Activated naive CD8-positive, alpha-beta T cell treated with anti-CD3 and anti-CD28 coated beads, Interleukin-2, amount 10 ng/mL, durations not matched to agents 7 days and 5 days (primary cell): ENCODE measurements at places on chromosomes 5 and 9. TPM values are rescaled to one million over a fixed set of nuclear protein-coding genes. Genes with fewer than 3 reads are reported as not detected.

The LYRM7 gene
- total RNA-seq, result 18.2 TPM

DNA sequence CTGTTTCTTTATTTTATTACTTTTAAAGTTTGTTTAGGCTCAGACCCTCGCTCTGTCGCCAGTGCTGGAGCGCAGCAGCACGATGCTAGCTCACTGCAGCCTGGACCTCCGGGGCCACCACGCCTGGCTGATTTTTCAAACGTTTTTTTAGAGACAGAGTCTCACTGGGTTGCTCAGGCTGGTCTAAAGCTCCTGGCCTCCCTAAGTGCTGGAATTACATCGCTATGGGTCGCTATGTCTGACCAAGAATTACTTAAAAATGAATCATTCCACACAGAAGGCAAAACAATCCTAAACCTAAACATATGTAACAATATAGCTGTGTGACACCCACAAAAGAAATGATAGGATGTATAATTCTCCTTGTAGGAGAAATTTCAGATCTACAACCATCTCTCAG, 86.9 kb upstream of the SIMC1 start:
- H3K27me3 ChIP-seq, result peaks cover 26% of the 10 kb centered on the region
- no peak for DNase-seq
- no peak overlapping the region for H3K27ac ChIP-seq

DNA sequence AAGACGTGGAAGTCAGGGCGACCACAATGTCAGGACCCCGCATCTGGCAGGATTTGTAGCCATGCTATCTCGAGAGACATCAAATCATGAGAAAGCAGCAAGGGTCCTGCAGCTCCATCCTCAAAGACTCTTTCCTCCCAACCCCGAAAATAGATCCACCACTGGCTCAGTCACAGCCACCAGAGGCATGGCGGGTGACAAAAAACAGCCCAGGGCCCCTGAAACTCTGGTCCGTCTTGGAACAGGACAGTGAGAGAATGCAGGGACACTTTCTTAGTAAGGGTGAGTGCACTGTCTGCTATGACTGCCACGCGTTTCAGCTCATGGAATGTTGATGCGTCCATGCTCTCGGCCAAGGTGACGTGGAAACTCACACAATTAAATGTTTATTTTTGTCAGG, 220.9 kb downstream of the IRX2 start:
- no peaks in the 10 kb centered on the region for H3K27me3 ChIP-seq
- DNase-seq, result no peak
- H3K36me3 ChIP-seq, result no peaks in the 10 kb centered on the region
- H3K4me1 ChIP-seq, result no peaks in the 10 kb centered on the region
- H3K4me3 ChIP-seq, result no peak overlapping the region
- no peak overlapping the region for H3K27ac ChIP-seq

The ADAMTSL2 gene
- total RNA-seq, result 0.20 TPM

GRCh38 chr9:137095664-137096517, 9.1 kb downstream of the MAN1B1 start:
- H3K27ac ChIP-seq, result peak overlapping the region; percentile 96
- no peaks in the 10 kb centered on the region for H3K27me3 ChIP-seq
- peaks cover 27% of the 10 kb centered on the region for H3K36me3 ChIP-seq
- peak overlapping the region; percentile 85 for H3K4me3 ChIP-seq

DNA sequence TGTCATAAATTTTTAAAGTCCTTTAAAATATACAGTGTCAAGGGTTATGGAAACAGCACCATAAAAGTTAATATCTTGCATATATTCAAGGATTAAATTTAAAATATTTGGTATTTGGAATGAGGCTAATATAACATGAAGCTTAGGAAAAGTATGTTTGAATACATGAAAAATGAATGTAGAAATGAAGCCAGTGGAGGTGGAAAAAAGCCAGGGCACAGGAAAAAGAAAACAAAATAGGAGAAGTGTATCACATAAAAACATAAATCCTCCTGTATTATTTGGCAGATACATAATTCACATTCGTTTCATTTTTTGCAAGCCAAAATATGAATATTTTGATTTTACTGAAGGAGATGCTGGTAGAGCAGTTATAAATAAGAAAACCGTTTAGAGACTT, 587.0 kb upstream of the ZNF608 start:
- no peaks in the 10 kb centered on the region for H3K36me3 ChIP-seq
- H3K4me3 ChIP-seq, result no peak overlapping the region
- H3K27me3 ChIP-seq, result no peaks in the 10 kb centered on the region
- no peaks in the 10 kb centered on the region for H3K4me1 ChIP-seq
- H3K27ac ChIP-seq, result no peak overlapping the region

DNA sequence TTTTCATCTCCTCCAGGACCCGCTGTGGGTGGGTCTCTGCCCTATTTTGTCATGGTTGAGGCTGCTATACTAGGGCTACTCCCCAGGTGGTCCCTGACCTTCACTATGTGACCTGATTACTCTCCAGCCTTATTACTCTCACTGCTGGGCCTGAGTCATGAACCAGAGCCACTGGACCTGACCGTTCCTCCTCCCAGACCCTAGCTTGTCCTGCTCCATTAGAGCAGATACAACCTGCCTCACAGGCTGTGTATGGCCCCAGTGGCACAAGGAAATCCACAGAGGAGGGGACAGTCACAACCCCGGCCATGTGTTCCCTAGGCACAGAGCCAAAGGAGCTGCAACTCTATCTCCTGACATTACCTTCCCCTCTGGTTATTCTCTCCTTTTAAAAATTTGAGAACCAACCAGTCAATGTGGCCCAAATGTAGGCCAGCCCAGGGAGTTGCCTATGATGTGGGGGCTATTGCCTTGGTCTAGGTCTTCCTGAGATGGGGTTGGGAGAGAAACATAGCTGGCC, 96.0 kb upstream of the FSTL4 start:
- H3K4me1 ChIP-seq, result no peaks in the 10 kb centered on the region
- H3K4me3 ChIP-seq, result no peak overlapping the region
- H3K36me3 ChIP-seq, result no peaks in the 10 kb centered on the region
- no peaks in the 10 kb centered on the region for H3K27me3 ChIP-seq

GRCh38 chr5:111772456-111773122, 15.6 kb upstream of the NREP start:
- no peaks in the 10 kb centered on the region for H3K36me3 ChIP-seq
- peaks cover 3% of the 10 kb centered on the region for H3K4me1 ChIP-seq
- H3K27ac ChIP-seq, result no peak overlapping the region
- no peak for DNase-seq
- peaks cover 10% of the 10 kb centered on the region for H3K27me3 ChIP-seq
- H3K4me3 ChIP-seq, result no peak overlapping the region

GRCh38 chr5:80707645-80708044, 52.9 kb upstream of the DHFR start:
- H3K27me3 ChIP-seq, result no peaks in the 10 kb centered on the region
- peaks cover 28% of the 10 kb centered on the region for H3K4me1 ChIP-seq
- no peak overlapping the region for H3K4me3 ChIP-seq
- DNase-seq, result no peak

The ADGRD2 gene
- total RNA-seq, result not detected

The GRIN1 gene
- total RNA-seq, result not detected

DNA sequence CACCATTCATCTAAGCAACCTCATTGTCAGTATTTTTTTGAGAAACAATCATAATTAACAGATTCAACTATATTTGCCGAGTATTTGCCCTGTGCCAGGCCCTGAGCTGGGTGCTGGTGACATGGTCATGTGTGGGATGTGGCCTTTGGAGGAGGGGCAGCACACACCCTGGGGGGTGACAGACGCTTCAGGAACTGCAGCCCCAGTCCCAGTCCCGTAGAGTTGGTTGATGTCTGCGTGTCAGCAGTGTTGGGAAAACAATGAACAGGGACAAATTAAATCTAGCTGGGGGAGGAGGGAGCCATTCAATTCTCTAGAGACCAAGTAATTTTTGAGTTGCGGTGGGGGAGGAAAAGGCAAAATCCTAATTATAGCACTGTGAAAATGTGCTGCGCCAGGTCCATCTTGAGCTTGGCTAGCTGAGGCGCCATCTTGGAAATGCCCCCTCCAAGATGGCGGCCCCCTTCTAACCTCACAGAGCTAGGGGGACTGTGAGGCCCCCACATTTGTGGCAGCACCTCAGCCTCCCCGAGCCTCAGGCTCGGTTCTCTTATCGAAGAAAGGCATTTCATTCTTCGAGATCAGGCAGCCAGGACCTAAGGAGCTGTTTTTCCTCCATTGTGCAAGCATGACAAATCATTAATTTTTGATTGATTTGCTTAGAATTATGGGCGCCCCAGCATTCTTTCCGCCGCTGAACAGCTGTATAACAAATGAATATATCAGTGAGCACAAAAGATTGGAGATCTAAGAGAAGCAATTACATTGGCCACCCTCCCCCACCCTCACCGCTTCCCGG, 87.8 kb downstream of the ZNF618 start:
- no peaks in the 10 kb centered on the region for H3K36me3 ChIP-seq
- H3K4me3 ChIP-seq, result no peak overlapping the region
- no peaks in the 10 kb centered on the region for H3K27me3 ChIP-seq
- no peak overlapping the region for H3K27ac ChIP-seq
- no peaks in the 10 kb centered on the region for H3K4me1 ChIP-seq

The PCDHGA3 gene
- not detected for total RNA-seq

DNA sequence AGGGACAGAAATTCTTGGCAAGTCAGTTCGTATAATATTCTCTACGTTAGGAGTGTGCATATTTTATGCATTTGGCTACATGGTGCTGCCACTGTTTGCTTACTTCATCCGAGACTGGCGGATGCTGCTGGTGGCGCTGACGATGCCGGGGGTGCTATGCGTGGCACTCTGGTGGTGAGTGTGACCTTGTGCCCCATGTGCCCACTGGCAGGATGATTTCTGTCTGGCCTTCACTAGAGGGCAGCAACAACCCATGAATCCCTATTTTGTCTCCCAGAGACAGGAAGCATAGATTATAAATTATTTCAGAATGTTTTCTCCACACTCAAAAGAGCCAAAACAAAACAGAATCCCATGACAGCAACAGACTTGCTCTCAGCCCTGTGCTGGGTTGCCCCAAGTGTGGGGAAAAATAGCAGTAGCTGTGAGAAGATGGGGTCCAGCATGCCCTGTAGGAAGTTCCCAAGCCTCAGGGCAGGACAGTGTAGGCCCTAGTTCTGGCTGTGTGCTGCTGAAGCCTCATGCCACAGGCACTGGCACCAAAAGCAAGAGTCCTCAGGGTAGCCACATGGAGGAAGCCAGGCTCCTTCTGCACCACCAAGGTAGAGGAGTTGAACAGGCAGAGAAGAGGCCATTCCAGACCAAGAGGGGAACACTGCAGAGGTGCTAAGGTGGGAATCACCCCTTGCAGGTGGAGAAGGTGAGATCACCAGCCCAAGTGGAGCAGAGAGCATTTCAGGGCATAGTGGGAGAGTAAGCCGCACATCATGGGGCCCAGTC, 16.0 kb downstream of the SLC22A5 start:
- H3K4me1 ChIP-seq, result peaks cover 40% of the 10 kb centered on the region
- peaks cover 2% of the 10 kb centered on the region for H3K36me3 ChIP-seq
- H3K27ac ChIP-seq, result peak overlapping the region; percentile 80
- no peaks in the 10 kb centered on the region for H3K27me3 ChIP-seq
- H3K4me3 ChIP-seq, result no peak overlapping the region

The UBE2D2 gene
- total RNA-seq, result 200 TPM

The SCAMP1 gene
- 22.2 TPM for total RNA-seq

DNA sequence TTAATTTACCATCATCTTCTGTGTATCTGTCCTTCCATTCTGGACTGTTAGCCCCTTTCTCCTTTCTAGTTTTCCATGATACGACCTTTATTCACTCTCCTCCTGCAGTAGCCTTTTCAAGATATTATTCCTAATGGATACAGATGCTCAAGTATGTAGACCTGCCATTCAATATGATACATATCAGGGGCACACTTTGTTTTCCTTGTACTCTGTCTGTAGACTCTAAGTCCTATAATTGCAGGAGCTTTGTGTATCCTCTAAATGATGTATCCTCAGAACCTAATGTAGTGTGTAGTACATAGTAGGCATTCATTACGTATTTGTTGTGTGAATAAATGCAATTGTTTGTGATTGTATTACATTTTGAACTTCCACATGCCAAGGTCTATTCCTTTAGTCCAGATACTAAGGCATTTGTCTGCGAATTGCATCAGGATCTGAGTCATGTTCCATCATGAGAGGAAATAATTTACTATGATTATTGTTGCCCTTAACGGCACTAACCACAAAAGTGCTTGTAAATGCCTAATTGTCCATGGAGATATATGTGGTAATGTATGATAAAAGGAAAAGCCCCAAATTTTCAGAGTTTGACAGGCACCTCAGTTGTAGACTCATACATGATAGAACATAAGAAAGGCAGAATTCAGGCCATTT, 57.1 kb upstream of the IZUMO3 start:
- H3K27ac ChIP-seq, result no peak overlapping the region
- no peak for DNase-seq
- H3K4me1 ChIP-seq, result no peaks in the 10 kb centered on the region
- no peaks in the 10 kb centered on the region for H3K27me3 ChIP-seq
- H3K36me3 ChIP-seq, result no peaks in the 10 kb centered on the region

The OTP gene
- not detected for total RNA-seq

The NIPAL4 gene
- not detected for total RNA-seq

DNA sequence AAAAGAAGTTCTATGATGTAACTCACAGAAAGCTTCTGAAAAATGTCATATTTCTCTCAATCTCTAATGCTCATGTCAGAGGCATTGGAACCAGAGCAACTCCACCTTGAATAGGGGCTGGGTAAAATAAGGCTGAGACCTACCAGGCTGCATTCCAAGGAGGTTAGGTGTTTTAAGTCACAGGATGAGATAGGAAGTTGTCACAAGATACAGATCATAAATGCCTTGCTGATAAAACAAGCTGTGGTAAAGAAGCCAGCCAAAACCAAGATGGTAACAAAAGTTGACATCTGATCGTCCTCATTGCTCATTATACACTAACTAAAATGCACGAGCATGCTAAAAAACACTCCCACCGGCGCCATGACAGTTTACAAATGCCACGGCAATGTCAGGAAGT, 411.1 kb upstream of the GRIA1 start:
- no peaks in the 10 kb centered on the region for H3K36me3 ChIP-seq
- H3K27me3 ChIP-seq, result no peaks in the 10 kb centered on the region
- H3K27ac ChIP-seq, result no peak overlapping the region
- no peaks in the 10 kb centered on the region for H3K4me1 ChIP-seq

- no peak overlapping the region for H3K27ac ChIP-seq
- no peaks in the 10 kb centered on the region for H3K36me3 ChIP-seq
- no peaks in the 10 kb centered on the region for H3K4me1 ChIP-seq
- no peak for DNase-seq
These were observed 131.2 kb downstream of the SLIT3 start for GRCh38 chr5:169169783-169170182.

The RAB24 gene
- 39.0 TPM for total RNA-seq

- H3K27ac ChIP-seq, result no peak overlapping the region
- H3K27me3 ChIP-seq, result no peaks in the 10 kb centered on the region
- H3K36me3 ChIP-seq, result no peaks in the 10 kb centered on the region
- H3K4me3 ChIP-seq, result no peak overlapping the region
- DNase-seq, result no peak
These were observed 18.5 kb upstream of the GNE start for GRCh38 chr9:36276781-36277181.
